Stimulated activated CD4-positive, alpha-beta T cell treated with anti-CD3 and anti-CD28 coated beads, TNF-alpha, amount 100 ng/mL, for 4 hours (primary cell): ENCODE measurements at places on chromosomes 11 and 22.

GRCh38 chr11:106231591-106231990, 154.1 kb downstream of the AASDHPPT start:
- DNase-seq, result no peak

- DNase-seq, result no peak
Measured at GRCh38 chr11:61904539-61905048, 12.8 kb downstream of the RAB3IL1 start.

- DNase-seq, result no peak
Measured at GRCh38 chr11:111499483-111499882, 12.7 kb downstream of the BTG4 start.

DNA sequence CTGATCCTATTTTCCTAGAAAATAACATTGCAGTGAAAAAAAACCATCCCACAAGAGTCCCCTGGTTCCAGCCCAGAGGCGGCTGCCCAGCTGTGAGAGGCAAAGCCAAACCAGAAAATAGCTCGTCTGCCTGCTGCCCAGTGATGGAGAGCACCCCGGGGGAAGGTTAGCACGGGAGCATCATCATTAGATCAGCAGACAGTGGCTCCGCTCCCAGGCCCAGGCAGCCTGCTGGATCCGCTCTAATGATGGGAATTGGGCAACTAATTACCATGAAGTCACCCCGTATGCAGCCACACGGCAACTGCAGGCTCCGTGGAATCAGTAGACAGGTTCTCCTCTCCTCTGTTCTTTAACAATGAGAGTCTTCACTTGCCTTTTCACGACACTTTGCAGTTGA, 17.1 kb upstream of the B3GAT1 start:
- no peak for DNase-seq

- no peak for DNase-seq
Measured at GRCh38 chr22:36185828-36186624, 15.6 kb downstream of the APOL4 start.

GRCh38 chr22:45101515-45102227, 62.1 kb upstream of the NUP50 start:
- DNase-seq, result no peak

- DNase-seq, result no peak
Measured at GRCh38 chr11:82865841-82866240, 34.4 kb downstream of the PRCP start.

GRCh38 chr11:37378958-37379357, 780.9 kb upstream of the RAG2 start:
- no peak for DNase-seq
